ENCODE measurements at places on chromosomes 11 and 22.

- DNase-seq, result no peak
Observed at GRCh38 chr11:98277251-98277912, 743.4 kb upstream of the CNTN5 start.

- no peak for DNase-seq
Observed at GRCh38 chr11:74923125-74923524, 25.8 kb downstream of the XRRA1 start.

DNA sequence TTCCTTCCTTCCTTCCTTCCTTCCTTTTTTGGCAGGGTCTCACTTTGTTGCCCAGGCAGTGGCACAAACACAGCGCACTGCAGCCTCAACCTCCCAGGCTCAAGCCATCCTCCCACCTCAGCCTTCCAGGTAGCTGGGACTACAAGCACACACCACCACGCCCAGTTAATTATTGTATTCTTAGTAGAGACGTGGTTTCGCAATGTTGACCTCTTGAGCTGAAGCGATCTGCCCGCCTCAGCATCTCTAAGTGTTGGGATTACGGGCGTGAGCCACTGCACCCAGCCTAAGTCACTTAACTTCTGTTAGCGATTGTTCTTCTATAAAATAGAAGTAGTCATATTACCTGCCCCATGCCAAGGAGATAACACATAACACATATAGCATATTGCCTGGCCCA lies 2.8 kb upstream of the SYTL2 start:
- no peak for DNase-seq

GRCh38 chr22:32075997-32076760 lies 33.1 kb downstream of the SLC5A1 start:
- no peak for DNase-seq
